ENCODE measurements at places on chromosomes 4 and X. TPM values are rescaled to one million over a fixed set of nuclear protein-coding genes. Genes with fewer than 3 reads are reported as not detected.

The PHEX gene
- 0.41 TPM for total RNA-seq

The KLHL13 gene
- total RNA-seq = 0.54 TPM

The GAGE12C gene
- not detected for total RNA-seq

The ACE2 gene
- not detected for total RNA-seq

- DNase-seq = no peak
Observed at GRCh38 chrX:51144828-51145442, 187.7 kb upstream of the NUDT10 start.

DNA sequence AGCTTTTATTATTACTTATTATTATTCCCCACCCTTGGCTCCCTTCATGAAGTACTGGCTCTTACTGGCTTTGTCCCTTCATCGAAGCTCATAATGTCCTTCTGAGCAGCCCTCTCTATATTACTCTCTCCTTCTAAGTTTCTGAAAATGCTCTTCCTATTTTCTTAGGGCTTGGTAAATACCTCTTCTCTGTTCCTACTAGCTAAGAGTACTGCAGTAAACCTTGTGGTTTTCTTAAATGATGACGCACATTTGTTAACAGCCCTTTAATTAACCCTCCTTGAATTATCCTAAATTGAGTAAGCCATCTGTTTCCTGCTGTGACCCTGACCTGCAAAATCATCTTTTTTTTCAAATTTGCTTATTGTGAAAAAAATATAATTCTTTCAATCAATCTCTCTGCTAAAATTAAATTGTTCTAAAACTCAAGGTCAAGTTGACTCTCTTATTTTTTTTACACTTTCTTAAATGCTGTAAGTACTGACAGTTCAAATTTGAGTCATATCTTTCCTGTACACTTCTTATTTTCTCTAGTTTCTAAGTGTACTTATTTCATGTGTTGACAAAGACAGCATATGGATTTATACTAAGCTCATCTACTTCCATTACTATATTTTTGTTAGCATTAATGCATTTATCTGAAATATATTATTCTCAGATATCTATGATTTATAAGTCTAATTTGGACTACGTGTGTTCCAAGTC lies 148.9 kb downstream of the ADAM29 start:
- no peak for DNase-seq

- DNase-seq = no peak
Observed at GRCh38 chrX:22366166-22366702, 93.5 kb downstream of the CBLL2 start.

GRCh38 chrX:38205039-38205438 lies 15.6 kb downstream of the SRPX start:
- DNase-seq = no peak

- no peak for DNase-seq
Observed at GRCh38 chrX:6852869-6853268, 294.6 kb upstream of the STS start.

All from CD8-positive, alpha-beta T cell (primary cell).